Activated B cell treated with CpG ODN at 0.5 μM for 24 hours (primary cell): ENCODE measurements at places on chromosomes 1 and 21.

DNA sequence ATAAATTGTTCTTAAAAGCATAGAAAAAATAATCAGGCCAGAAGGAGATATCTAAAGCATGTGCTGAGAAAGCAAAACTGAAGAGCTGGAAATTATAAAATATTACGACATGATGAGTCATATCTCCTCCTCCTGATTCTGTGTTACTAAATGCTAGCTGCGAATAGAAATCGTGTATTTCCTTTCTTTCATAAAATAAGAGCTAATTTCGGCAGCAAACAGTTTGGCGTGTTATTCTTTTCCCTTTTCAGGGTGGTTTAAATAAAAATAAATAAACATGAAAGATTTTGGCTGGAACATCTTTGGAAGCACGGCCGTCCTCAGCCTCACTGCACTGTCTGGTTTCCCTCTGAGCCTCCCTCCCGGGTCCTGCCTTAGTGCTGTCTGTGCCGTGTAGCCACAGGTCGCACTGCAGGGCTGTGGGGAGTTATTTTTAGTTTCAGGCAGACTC is 56.0 kb downstream of the ADARB1 start:
- no peak for DNase-seq

- no peak for DNase-seq
These were observed 161.8 kb downstream of the CDC42BPA start for GRCh38 chr1:227156520-227156919.

DNA sequence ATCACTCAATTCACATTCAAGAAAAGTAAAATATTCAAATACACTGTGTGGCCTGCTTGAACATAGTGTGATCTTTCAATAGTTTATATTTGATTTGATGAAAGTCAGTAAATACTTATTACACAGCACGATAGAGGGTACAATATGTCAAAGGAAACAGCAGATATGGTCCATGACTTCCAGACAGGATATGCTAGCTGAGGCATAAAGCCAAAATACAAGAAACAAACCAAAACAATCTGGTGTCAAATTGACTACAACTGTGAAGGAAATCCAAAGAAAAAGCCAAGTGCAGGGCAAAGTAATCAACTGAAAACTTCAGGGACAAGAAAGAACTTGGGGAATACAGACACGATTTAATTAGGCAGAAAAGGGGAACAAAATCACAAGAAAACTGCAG is 19.3 kb downstream of the RRAGC start:
- DNase-seq: no peak

DNA sequence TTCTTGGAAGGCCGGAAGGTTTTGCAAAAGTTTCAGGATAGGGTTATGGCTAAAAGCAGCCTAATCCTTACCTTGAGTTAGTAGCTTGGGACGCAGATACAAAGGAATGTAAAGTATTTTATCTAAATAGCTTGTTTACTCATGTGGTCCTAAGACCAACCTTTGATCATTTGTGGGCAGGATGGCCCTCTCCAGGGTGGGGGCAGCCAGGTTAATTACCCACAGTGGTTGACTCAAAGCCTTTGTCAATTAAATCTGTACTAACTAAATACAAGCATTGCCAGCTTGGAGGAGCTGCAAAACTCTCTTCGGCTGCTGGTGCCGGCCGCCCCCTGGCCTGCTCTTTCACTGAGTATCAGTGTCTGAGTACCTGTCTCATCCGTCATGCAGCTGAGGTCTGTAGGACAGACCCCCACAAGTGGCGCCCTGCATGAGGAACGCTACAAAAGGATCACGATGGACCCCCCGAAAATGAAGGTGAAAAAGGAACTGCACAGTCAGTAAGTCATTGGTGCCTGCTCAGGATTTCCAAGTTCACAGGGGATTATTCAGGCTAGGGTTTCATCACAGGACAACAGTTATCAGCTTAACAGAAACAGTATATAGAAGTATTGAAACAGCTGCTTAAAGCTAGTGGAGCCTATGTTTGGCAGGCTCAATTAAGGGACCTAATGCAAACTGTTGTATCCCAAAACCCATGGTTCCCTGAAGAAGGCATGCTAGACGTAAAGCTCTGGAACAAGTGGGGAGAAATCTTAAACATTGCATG is 212.5 kb upstream of the MAP1LC3C start:
- no peak for DNase-seq

- DNase-seq: no peak
These were observed 37.9 kb upstream of the EEIG2 start for GRCh38 chr1:108521990-108522393.

DNA sequence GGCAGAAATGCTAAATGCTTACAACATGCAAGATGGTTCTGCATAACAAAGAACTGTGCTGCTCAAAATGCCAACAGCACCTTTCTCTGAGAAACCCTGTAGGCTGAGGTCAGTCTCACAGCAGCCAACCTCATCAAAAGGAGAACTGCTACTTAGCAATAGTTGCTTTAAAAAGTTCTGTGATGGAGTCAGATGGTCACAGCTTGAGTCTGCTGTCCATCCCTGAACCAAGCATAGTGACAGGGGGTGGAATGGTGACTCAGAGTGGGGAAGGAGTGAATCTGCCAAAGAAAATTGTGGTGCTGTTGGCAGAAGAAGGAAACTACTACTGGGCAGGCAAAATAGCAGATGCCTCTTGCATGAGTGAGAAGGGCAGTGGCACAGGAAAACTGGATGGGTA is 106.0 kb upstream of the FAM78B start:
- no peak for DNase-seq

- DNase-seq: no peak
These were observed 13.9 kb downstream of the CD247 start for GRCh38 chr1:167504467-167504827.

- DNase-seq: no peak
These were observed 54.7 kb downstream of the RHBG start for GRCh38 chr1:156423422-156424352.

GRCh38 chr1:25854554-25854953 is 4.7 kb downstream of the AUNIP start:
- DNase-seq: no peak

DNA sequence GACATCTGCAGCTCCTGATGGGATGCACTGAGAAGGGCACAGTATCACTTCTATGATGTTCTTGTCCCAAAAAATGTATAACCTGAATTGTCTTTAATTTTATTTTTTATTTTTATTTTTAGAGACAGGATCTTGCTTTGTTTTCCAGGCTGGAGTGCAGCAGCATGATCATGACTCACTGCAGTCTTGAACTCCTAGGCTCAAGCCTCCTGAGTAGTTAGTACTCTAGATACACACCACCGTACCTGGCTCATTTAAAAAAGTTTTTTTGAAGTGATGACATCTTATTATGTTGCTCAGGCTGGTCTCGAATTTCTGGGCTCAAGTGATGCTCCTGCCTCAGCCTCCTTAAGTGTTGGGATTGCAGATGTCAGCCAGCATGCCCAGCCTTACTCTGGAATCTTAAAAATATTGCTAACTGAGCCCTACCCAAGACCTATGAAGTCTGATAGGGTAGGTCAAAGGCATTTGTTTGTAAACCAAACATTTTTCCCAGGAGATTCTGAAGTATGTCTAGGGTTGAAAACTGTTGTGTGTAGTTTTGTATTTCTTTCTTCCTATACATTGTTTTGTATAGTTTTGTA is 68.9 kb downstream of the ATF6 start:
- DNase-seq: no peak

DNA sequence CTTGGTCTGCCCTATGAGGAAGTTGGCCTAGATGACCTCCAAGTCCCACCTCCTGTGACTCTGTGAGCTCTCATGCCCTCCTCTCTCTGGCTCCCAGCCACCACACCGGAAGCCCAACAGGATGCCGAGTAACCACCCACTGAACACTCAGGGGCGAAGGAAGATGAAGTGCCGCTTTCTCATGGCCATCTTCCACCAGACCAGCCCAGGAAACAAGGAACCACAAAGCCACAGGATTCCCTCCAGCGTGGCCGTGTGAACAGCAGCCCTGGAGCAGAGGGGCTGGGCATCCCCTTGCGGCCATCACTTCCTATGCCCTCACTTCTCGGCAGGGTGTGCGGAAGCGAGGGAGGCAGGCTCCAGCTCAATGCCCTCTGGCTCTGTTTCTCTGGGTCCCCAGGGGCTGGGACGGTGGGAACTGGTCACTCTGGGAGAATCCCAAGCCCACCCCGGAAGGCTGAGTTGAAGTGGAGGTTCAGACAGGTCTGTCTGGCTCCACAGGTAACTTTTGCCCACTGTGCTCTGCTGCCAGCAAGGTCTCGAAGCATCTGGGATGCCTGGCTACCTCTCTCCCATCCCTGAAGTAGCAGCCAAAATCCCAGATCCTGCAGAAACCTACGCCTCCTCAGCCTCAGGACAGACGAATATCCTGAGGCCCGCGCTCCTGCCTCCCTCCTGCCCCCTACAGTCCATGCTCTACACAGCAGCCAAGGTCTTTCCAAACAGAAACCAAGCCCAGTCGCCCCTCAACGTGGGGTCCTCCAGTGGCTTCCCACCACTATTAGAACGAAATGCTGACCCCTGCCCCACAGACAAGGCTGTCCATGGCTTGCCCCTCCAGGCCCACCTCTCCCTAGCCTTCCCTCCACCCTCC is 44.2 kb upstream of the ECE1 start:
- DNase-seq: peak; percentile 67

- no peak for DNase-seq
These were observed 16.9 kb downstream of the GRHL3 start for GRCh38 chr1:24336075-24336474.

- DNase-seq: no peak
These were observed 136.4 kb downstream of the NR5A2 start for GRCh38 chr1:200163911-200164310.

GRCh38 chr1:36855699-36856494 is 178.4 kb downstream of the GRIK3 start:
- DNase-seq: no peak

- DNase-seq: no peak
These were observed 45.8 kb upstream of the RCC2 start for GRCh38 chr1:17485281-17485680.

- no peak for DNase-seq
These were observed 26.8 kb downstream of the EGLN1 start for GRCh38 chr1:231395076-231395997.

- DNase-seq: no peak
These were observed 20.4 kb downstream of the SLC16A1 start for GRCh38 chr1:112935461-112936111.

GRCh38 chr1:203645996-203646395 is 19.4 kb downstream of the ATP2B4 start:
- DNase-seq: no peak

DNA sequence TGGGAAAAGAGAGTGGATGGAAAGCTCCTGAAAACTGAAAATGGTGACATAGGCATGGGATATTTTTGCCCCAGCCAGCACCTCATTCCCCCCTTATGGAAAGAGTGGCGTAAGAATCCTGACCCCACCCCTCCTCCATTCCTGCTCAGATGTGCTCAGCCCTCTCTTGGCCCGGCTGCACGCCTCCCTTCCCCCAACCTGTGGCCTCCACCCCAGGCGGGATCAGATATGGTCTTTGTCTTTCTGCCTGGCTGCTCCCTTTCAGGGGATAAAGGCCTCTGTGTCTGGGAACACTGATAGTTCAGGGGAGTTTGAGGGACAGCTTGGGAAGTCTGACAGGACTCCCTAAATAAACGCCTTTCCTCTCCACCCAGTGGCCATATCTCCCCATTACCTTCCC is 49.8 kb downstream of the KIRREL1 start:
- DNase-seq: no peak

DNA sequence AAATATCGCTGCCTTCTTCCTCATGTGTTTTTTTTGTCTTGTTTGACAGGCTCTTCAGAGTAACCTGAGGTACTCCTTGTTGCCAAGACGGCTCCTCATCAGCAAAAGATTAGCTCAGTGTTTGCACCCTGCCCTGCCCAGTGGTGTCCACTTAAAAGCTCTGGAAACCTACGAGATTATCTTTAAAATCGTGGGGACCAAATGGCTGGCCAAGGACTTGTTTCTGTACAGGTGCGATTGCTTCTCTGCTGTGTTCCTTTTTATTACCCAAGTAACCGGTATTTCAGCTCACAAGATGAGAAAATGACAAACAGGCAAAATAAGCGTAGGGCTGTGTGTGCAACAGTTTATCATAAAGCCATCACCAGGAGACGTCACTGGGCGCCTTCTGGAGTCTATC is 42.4 kb downstream of the DOP1B start:
- no peak for DNase-seq

DNA sequence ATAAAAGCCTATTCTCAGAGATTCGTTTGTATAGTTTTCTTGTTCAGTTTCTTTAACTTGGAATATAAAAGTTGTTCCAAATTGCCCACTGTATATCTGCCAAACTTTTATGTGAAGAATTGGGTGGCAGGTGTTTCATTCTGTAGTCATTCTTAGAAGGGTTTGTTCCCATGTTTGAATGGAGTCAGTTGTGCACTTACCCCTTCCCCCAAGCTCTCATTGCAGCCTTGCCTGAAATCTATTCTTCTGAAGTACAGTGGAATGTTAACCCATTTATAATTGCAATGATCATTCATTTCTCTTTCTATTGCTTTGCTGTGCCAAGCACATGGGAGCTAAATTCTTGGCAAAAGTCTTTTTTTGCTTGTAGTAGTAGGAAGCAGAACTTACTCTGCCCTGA is 375.3 kb upstream of the C1orf87 start:
- no peak for DNase-seq

DNA sequence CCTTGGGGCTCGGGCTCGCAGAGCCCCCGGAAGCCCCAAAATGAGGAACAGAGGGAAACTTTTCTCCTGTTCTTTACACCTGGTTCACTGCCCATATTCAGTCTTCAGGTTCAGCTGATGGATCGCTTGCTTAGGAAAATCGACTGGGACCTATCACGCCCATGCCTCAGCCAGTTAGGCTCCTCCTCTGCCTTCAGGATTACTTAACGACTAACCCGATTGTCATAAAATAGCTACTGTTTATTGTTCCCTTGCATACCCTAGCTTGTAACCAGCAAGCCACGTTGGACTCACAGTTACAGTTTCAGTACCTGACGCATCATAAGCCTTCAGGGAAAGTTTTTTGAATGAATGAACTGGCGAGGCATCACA is 692 bp downstream of the TARDBP start:
- no peak for DNase-seq

DNA sequence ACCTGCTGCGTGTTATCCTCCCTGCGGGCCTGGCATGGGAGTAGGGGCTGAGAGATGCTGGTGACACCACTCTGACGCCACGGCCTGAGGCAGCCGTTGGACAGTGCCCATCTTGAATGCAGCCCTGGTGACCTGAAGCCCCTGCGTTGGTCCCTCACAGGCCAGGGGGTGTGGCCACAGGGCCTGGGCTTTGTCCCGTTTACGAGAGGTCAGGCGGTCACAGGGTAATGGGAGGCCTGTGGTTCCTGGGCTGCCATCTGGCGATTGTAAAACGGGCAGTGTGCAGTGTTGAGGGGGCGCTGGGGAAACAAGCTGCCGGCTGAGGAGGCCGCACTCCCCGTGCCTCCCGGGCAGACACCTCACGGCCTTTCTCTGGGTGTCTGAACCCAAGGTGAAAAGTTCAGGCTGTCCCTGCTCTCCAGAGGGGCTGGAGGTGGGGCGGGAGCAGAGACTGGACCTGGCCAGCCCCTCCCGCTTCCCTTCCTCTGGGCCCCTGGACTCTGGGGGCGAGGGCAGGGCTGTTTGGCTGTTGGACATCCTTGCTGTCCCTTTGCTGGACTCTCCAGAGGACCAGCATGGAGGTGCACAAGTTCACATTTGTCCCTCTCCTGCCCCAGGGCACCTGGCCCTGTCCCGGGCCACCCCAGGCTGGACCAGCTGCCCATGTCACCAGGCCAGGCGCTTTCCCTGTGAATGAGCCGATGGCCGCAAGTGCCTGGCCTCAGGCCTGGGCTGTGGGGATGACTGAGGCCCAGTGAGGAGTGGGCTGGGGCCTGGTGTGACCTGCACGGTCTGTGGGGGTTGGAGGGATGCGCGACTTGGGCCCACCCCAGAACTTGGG is 42.4 kb downstream of the SKI start:
- DNase-seq: no peak
